ENCODE measurements at places on chromosomes 7 and 10.

DNA sequence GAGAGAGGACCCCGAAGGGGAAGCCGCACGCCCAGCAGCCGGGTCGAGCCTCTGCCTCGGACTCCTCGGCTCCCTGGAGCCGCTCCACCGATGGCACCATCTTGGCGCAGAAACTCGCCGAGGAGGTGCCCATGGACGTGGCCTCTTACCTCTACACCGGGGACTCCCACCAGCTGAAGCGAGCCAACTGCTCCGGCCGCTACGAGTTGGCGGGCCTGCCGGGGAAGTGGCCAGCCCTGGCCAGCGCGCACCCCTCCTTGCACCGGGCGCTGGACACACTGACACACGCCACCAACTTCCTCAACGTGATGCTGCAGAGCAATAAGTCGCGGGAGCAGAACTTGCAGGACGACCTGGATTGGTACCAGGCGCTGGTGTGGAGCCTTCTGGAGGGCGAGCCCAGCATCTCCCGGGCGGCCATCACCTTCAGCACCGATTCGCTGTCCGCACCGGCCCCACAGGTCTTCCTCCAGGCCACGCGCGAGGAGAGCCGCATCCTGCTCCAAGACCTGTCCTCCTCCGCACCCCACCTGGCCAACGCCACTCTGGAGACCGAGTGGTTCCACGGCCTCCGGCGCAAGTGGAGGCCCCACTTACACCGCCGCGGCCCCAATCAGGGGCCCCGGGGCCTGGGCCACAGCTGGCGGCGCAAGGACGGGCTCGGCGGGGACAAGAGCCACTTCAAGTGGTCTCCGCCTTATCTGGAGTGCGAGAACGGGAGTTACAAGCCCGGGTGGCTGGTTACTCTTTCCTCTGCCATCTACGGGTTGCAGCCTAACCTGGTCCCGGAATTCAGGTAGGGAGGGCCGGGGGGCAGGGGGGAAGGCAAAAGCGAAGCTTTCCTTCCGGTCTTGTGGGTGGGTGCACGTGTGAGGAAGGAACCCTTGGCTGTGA lies 973 bp downstream of the GPR158 start:
- DNase-seq = no peak

GRCh38 chr7:18040196-18040595 lies 12.6 kb upstream of the PRPS1L1 start:
- DNase-seq = no peak

- no peak for DNase-seq
Observed at GRCh38 chr10:133023216-133023843, 64.4 kb upstream of the ADGRA1 start.

GRCh38 chr7:35037211-35037525 lies at the start of gene DPY19L1:
Gene DPY19L1, minus strand, starts transcription at chr7:35037485. Its CDS starts 91 bp downstream, at chr7:35037394.
- no peak for DNase-seq

DNA sequence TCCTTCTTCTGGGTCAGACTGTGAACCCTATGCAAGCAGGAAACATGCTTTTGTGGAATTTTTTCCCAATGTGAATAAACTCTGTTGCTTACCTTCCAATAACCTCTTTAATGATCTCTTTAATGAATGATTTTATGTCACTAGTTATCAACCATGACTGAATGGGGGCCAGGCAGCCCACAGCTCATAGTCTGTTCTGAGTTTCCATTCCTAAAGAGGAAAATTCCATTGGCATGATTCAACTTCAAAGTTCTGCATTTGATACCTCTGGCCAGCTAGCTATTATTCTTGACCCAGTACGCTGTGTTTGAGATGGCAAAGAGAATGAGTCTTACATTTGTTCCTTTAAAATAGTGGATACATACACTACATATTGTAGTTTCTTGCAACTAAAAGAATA lies 867.8 kb upstream of the CELF2 start:
- no peak for DNase-seq

Measured in effector CD4-positive, alpha-beta T cell (primary cell).